Activated CD4-positive, CD25-positive, alpha-beta regulatory T cell (primary cell): ENCODE measurements at places on chromosomes 13 and 19.

- DNase-seq, result no peak
Measured at GRCh38 chr19:47404334-47405196, 14.8 kb downstream of the MEIS3 start.

GRCh38 chr13:48216204-48216711 is 16.7 kb upstream of the ITM2B start:
- DNase-seq, result no peak

GRCh38 chr13:95968906-95969305 is 84.3 kb downstream of the UGGT2 start:
- no peak for DNase-seq

- no peak for DNase-seq
Measured at GRCh38 chr13:25881136-25881926, 170.5 kb downstream of the SHISA2 start.

DNA sequence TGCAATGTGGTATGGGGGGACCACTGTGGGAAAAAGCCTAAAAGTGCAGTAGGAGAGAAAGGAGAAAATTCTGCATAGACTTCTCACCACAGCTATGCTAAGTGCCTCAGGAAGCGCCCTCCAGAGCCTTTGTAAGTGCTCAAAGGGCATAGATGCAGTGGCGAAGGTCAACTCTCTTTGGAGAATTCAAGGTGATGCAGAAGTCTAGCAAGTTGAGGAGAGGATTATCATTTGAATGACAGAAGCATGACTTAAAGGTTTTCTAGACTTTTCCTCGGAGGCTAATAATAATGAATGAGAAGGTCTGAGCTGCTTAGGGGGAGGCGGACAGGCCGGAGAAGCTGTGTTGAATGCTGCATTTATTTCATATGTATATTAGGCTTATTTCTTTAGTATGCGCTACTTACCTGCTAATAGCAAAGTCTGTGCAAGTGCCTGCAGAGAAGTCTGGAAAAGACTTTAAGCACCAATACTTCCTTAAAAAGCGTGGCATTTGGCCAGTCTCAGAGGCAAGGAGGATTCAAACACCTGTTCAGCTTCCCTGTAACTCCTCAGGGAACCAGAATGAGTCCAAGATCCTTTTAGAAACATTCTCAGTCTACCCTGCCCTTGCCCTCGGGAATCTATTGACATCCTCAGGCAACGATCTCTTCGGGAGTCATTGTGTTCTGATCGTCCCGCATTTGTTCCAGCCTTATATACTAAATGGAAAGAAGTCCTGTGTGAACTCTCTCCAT is 56.2 kb downstream of the FLT1 start:
- DNase-seq, result no peak

DNA sequence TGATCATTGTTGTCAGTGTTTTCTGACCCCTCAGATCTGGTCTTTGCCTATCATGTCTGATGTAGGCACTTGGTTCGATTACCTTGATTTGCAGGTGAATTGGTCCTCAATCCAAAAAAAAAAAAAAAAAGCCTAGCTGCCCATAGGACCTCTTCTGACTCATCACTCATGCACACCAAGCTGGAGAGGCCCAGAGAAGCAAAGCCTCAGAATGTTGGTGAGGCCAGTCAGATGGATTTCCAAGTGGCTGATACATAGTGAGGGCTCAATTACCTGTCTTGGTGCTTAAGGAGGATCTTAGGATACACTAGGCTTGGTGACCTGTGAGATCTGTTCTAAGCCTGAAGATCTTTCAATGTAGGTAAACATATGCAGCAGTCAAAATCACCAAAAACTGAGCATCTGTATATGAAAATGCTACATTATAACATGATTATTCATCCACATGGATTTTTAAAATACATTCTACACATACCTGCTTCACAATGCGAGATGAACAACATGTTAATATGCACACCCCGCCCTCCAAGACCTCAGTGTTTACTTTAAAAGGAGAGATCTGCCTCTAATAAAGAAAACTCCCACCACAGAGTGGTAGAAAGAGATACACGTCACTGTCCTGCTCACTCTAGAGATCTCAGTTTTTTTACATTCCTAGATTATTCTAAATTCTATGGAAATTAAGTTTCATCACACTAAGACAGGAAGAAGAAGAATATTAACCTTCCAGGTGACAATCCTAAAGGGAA is 79.9 kb upstream of the RAP2A start:
- DNase-seq, result no peak

- DNase-seq, result no peak
Measured at GRCh38 chr13:109707044-109707741, 79.2 kb downstream of the IRS2 start.

- DNase-seq, result no peak
Measured at GRCh38 chr19:52226652-52227051, 36.8 kb downstream of the PPP2R1A start.

- no peak for DNase-seq
Measured at GRCh38 chr13:96684907-96685306, 309.4 kb downstream of the OXGR1 start.

DNA sequence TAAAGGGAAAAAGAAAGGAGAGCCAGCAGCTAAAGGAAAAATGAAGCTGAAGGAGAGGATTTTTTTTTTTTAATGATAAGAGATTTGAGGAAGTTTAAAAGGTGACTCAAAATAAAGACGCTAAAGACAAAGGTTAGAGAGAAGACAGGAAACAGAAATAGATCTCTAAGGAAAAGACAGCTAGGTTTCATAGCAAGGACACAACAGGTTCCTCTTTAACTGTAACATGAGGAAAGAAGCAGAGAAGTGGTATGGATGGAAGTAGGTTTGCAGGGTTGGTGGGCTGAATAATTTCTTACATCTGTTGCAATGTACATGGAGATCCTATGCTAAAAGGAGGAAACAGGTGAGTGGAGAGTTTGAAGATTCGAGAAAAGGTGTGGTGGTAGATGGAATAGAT is 107.5 kb downstream of the MYCBP2 start:
- DNase-seq, result no peak
